ENCODE measurements at places on chromosomes 1 and 21.

- DNase-seq: no peak
Measured at GRCh38 chr21:43307677-43308070, 119.3 kb downstream of the SIK1 start.

GRCh38 chr1:180912211-180912800 lies 391 bp upstream of the KIAA1614 start:
- DNase-seq: peak; percentile 59

DNA sequence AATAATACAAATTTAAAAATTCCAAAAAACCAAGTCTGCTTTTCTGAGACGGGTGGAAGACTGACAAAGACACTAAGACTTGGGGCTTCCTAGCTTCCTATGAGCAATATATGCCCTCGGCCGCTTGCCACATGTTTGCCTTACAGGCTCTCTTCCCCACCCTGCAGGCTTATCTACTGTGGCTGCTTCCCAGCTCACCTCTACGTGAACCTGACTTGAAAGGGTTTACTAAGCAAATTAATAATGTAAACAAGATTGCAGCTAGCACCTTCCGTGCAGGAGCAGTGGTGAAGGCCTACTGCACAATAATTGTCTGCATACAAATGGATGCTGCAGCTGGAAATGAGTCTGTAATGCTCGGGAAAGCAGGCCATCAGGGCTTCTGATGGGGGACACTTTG lies 152.9 kb upstream of the DAB1 start:
- DNase-seq: no peak

DNA sequence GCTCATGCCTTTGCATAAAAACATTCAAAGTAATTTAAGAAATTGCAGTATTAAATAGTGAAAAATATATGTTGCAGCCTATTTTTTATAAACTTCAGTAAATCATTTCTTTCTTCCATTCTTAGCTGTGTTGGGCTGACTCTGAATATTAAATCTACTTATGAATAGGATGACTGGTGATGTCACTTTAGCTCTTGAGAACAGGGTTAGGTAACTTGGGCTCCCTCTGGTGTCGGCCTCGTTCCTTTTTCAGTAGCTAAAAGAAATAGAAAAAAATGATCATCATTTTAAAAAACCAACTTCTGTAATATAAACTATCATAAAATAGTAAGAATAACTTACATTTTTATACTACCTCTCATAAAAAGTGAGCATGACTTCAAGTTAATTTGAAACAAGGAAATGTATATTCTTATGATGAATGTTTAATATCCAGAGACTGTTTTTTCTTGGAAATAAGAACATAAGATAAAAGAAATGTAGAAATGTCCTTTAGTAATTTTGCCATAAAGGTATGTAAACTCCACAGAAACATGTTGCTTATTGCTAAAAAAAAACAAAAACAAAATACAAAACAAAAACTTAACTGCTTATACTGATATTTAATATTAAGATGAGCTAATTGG lies 26.8 kb upstream of the NCAM2 start:
- peak; percentile 55 for DNase-seq

DNA sequence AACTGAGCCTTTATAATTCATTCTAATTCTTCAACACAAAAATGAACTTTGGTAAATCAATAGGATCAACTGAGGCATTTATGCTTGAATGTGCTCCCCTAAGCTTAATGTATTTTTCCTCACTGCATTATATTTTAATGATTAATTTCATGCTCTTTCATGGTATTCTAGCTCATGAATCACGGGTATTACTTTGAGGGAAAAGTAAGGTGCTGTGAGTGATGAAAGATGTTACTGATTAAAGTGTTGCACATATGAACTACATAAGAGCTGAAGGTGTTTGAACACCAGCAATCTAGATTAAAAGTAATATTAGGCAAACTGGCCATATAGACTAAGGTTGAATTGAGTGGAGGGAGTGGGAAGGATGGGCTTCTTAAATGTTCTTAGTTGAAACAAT lies 1.9 kb downstream of the DPYD start:
- DNase-seq: no peak

GRCh38 chr1:85398391-85399064 lies 66.4 kb downstream of the DDAH1 start:
- DNase-seq: no peak

DNA sequence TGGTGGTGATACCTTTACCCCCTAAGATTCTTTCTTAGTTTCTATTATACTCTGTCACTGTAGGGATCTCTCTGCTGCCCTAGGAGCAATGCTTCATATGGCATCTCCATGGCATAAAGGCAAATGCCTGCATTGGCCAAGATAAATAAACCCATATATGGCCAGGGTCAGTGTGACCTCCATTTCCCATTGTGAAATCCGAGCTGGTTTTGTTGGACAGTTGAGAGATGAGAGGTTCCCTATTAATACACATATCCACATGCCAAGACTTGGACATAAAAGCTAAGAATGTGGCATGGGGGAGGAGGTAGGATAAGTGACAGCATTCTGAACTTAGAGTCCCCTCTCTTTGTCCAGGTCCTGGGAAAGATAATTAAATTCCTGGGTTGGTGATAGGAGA lies 1.4 kb downstream of the TPM3 start:
- DNase-seq: peak; percentile 35

- DNase-seq: no peak
Measured at GRCh38 chr21:45576838-45577737, 34.8 kb upstream of the SLC19A1 start.

GRCh38 chr1:174135211-174135610 lies 24.1 kb upstream of the RABGAP1L start:
- DNase-seq: no peak

- no peak for DNase-seq
Measured at GRCh38 chr1:227761621-227762230, 26.5 kb downstream of the SNAP47 start.

- no peak for DNase-seq
Measured at GRCh38 chr1:168833362-168833761, 104.4 kb upstream of the DPT start.

DNA sequence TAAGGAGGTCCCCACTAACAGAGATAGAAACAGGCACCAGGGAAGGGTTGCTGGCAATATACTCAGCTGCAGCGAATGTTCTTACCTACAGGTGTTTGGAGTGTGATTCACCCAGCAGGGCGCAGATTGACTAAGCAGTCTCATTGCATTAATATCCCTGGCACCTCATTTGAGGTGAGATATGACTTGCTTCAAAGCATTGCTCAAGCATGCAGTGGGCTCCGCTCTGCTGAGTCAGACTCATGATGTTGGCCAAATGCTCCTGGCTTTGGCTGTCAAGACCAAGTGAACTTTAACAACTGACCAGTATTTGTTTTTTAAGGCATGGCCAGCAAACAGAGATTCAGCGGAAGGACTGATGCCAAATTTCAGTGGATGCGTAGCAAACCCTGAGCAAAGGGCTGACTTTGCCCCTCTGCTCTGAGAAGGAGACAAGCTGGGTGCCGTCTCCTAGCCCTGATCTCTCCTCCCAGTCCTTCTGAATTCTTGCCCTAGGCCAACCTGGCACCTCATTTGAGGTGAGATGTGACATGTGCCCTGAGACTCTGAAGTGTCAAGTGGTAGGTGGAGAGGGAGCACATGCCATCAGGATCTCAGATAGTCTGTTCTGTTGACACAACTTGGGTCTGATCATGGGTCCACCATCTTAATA lies 187.1 kb upstream of the COA6 start:
- peak; percentile 96 for DNase-seq

DNA sequence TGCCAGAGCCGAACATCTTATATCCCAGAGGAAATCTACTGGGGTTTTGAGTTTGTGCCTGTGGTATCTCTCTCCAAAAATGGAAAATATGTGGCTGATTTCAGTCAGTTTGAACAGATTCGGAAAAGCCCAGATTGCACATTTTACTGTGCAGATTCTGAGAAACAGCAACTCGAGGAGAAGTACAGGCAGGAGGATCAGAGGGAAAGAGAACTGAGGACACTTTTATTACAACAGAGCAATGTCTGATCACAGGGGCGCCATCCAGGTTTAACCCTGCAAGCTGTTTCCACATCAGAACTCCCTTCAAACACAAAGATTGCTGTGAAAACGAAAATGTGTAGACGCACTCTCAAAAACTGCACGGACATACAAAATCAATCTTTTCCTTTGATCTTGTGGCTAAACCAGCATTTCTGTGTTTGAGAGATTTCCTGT lies 43.4 kb downstream of the KCNJ15 start:
- DNase-seq: no peak

GRCh38 chr1:174160109-174160473 lies 771 bp downstream of the RABGAP1L start:
- peak; percentile 73 for DNase-seq

GRCh38 chr1:78096017-78096416 lies 50.3 kb downstream of the GIPC2 start:
- DNase-seq: no peak

GRCh38 chr21:31524140-31524539 lies 135.4 kb upstream of the SOD1 start:
- DNase-seq: no peak

- peak; percentile 74 for DNase-seq
Measured at GRCh38 chr1:224615861-224616755, at the start of gene CNIH3. Gene CNIH3 (plus strand): TSS chr1:224616317. CDS start chr1:224617175, 858 bp downstream.

DNA sequence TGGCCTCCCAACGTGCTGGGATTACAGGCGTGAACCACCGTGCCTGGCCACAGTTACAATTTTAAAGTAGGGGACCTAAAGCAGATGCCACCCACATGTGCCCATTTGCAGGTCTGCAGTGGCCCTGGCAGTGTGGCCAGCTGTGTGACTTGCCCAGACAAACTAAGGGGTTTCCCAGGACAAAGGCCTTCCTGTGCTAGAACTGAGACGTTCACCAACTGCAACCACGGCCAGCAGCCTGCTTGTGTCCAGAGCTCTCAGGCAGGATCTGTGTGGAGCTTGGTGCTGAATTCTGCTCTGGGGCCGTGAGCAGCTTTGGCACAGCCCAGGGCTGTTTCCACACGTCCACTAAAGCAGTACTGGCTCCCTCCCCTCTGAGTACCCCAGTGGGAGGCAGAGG lies 10.6 kb upstream of the PTTG1IP start:
- no peak for DNase-seq

- DNase-seq: no peak
Measured at GRCh38 chr1:215140135-215140534, 57.6 kb downstream of the KCNK2 start.

- no peak for DNase-seq
Measured at GRCh38 chr1:109523706-109524105, 14.2 kb upstream of the AMIGO1 start.

DNA sequence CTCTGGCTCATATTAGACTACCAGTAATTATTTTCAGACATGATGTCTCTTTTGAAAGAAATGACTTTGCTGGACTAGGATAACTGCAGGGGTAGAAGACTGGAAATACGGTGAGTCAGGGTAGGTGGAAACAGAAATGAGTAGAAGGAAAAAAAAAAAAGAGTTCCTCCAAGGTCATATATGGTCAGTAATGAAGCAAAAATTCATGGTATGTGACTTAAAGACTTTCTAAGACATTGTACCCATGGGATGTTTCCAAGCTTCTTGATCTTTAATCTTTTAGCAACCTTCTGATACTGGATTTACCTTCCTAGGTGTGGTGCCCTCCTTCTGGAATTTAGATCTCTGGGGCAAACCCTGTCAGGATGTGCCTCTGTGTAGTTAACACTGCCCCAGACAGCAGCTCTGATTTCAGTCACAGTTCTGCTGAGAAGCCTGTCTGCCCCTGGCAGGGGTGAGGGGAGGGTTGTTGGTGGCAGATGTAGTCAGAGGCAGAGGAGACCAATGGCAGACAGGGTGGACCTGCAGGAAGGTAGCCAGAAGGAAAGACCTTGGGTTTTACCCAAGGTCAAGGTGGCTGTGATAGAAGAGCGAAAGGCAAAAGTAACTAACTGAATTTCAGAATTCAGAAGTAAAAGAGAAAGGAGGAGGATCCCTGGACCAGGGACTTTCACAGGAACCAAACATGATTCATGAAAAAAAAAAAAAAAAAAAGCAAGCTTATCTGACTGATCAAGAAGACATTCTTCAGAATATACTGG lies 44.1 kb upstream of the BCL10 start:
- DNase-seq: peak; percentile 32

DNA sequence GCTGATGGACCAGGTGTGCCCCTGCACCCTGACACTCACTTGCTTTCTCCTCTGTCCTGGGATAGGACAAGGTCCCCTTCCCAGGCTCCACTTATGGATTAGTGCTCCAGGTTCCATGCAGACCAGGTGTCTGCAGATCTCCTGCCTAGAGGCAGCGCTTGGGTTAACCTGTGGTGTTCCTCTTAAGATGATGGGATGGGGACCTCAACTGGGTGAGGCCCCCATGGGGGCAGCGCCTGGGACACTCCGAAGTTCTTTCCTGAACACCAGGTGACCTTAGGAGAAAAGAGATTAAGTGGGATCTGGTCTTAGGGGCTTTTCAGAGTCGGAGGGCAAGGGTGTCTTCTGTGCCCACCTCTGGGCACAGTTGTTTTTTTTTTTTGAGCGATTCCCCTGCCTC lies 21.2 kb downstream of the TNNT2 start:
- DNase-seq: no peak

DNA sequence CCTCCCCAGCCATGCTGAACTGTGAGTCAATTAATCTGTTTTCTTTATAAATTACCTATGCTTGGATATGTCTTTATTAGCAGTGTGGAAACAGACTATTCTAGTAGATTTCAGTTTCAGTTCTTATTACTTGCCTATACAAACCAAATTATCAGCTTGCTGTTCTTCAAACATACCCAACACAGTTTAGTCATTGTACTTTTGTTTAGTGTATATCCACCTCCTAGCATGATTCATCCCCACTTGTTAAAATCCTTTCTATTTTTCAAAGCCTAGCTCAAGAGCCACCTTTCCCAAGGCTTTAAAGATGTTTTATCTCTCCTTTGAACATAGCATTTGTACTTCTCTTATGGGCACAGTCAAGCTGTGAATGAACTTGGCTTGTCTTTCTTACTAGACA lies 195.6 kb upstream of the ZRANB2 start:
- no peak for DNase-seq

DNA sequence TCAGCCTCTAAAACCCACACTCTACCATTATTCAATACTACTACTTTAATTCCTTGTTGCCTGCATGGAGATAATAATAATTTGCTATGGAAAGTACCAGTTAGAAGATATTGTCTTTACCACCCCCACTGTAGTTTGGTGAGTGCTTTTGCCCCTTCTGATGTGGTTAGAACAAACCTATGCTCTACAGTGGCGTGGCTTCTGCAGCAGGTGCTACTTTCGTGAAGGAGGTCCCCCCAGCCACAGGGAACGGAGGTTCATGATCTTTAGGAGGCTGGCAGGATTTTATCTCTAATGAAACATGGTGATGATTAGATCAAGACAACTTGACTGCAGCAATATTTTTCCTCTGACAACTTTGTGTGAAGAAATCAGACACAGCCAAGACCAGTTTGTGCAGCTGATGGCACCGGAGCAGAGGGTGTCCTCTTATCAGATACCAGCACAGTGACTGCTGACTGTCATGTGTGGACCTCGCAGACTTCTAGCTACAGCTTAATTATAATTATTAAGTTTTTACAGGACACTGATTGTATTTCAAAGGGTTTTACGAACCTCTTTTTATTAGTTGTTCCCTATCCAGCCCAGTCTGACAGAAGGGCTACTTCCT lies 10.7 kb upstream of the TCHH start:
- DNase-seq: no peak

All from MG63 (cell line).